ENCODE measurements at places on chromosomes 1 and 21. TPM values are rescaled to one million over a fixed set of nuclear protein-coding genes. Genes with fewer than 3 reads are reported as not detected.

DNA sequence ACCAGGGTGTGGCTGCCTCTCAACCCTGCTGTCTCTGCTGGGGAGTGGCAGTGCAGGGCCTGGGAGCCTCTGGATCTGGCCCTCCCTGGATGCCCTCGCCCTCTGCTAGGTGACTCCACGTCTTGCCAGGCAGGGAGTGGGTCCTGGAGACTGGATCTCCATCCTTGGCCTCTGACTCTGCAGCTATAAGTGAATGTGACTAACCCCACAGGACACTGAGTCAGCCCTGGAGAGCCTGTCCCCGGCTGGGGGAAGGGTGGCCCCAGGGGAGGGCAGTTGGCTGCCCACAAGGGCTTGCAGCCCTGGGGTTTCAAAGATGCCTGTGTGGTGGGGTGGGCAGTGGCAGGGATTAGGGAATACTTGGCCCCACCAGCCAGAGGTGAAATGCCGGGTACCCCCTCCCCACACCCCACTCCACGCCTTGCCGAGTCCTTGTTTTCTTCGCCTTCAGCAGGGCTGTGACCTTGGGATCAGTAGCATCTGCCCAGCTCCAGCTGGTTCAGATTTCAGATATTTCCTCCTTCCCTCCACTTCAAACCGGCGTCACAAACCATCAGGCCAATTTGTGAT lies 1.9 kb upstream of the MYBPH start:
- no peak for DNase-seq

GRCh38 chr1:245652660-245653427 lies 498.1 kb downstream of the KIF26B start:
- DNase-seq: no peak

DNA sequence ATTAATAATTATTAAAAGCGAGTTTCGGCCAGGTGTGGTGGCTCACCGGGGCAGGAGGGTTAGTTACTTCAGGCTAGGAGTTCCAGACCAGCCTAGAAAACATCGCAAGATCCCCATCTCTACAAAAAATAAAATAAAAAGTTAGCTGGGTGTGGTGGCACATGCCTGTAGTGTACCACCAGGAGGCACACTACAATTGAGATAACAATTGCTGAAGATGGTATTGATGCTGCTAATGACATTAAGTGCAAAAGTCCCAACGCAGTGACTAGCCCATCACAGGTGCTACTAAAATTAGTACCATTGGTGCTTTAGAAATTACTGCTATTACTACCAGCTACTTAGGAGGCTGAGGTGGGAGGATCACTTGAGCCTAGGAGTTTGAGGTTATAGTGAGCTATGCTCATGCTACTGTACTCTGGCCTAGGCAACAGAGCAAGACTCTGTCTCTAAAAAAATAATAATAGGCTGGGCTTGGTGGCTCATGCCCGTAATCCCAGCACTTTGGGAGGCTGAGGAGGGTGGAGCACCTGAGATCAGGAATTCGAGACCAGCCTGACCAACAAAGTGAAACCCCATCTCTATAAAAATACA lies 156.6 kb downstream of the GREM2 start:
- DNase-seq: no peak

DNA sequence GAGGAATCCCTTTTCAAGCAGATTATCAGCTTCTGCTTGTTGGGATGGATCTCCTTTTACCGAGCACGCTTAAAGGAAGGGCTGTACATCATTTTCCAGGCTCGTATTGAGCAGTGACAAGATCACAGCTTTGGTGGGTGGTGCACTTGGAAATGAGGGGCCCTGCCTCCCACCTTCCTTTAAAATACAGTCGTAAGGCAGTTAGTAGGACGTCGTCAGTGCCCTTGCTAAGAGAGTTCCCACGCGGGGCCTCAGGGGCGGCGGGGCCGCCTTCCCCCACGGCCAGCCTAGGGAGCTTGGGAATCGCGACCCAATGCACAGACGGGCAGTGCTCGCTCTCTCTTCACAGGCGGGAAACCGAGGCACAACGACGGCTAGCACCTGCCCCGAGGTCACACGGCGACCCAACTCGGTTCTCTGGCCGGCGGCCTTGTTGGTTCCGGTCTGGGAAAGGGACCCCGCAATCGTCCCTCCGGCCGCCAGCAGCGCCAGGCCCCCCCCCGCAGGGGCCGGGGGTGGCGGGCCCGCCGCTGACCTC lies 58.6 kb downstream of the H3-3A start:
- no peak for DNase-seq

The BRINP2 gene
- total RNA-seq: 0.49 TPM

Measured in vagina (tissue), 2 donors.